ENCODE measurements at places on chromosomes 3 and 15.

GRCh38 chr3:99114565-99115291, 213.2 kb upstream of the DCBLD2 start:
- no peak for DNase-seq

- no peak for DNase-seq
These were observed 46.3 kb downstream of the ARHGAP31 start for GRCh38 chr3:119340446-119340845.

- no peak for DNase-seq
These were observed 331.0 kb upstream of the RASGRP1 start for GRCh38 chr15:38895326-38896255.

- no peak for DNase-seq
These were observed 131.6 kb downstream of the CHCHD6 start for GRCh38 chr3:126835472-126836219.

GRCh38 chr3:167125612-167126407, 254.3 kb downstream of the ZBBX start:
- DNase-seq = no peak

DNA sequence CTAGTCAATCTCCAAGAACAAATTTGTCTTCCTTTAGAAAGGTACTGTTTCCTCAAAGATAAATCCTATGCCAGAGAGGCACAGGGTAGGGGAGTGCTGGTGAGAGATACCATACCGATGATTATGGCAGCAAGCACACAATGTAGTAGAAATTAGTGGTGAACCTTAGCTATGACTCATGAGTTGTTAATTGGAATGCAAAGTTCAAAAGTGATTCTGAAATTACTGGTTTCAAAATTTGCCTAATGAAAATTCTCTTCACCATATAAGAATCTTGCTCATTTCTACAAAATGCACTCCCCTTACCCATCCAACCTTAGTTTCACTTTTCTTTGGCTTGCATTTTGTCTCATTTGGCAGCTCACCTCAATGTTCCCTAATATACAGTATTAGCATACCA, 139.5 kb upstream of the SLC2A2 start:
- no peak for DNase-seq

DNA sequence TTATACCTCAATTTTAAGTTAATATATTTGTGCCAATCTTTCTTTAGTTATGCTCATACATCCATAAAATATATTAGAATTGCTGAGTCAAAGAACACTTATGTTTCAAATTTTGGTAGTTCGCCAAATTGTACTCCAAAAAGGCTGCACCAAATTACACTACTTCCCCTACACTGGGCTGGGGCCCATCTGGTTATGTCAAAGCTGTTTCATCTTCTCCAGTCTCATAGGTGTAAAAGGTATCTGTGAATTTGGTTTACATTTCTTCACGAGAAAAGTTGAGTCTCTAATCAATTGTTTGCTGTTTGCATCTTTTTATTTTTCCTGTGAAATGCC, 706 bp downstream of the FSIP1 start:
- no peak for DNase-seq

- DNase-seq = no peak
These were observed 180.3 kb upstream of the ROBO2 start for GRCh38 chr3:76859596-76859995.

- no peak for DNase-seq
These were observed 34.6 kb upstream of the CMSS1 start for GRCh38 chr3:99783011-99783573.

- no peak for DNase-seq
These were observed 71.7 kb upstream of the TTC14 start for GRCh38 chr3:180530276-180530675.

DNA sequence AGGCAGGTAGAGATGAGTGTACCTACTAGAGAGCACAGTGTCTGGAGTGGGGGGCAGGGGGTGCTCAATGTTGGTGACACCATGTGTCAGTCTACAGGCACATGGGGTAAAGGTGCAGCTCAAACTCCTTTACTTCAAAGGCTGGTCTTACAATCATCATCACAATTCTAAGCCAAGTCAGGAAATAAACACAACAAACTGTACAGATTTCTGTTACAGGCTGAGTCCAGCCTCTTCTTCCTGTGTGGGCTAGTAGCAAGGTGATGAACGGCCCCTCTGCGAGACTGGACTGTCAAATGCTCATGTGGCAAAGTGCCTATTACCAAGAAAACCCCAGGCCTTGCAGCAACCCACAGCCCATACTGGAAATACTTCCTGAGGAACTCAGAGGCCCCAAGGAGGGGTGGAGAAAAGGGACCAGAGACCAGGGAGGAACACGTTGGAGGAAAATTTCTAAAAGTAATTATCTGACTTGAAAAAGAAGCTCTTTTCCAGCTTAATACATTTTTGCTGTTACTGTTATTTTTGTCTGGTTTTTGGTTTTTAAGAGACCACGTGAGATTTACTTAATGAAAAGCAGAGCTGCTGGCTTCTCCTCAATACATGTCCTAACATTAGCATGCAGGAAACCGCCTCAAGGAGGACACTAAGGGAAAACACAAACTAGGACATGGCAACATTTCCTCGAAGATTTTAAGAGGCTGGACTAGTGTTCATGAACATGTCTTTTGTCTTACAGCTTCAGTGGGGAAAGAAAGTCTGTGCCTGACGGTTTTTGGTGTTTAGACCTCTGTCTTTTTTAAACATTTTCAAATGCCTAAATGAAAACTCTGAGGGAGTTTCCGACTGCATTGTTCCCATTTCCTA, 29.5 kb downstream of the TBC1D2B start:
- no peak for DNase-seq

- DNase-seq = no peak
These were observed 832 bp upstream of the CACNA1D start for GRCh38 chr3:53493595-53493962.

DNA sequence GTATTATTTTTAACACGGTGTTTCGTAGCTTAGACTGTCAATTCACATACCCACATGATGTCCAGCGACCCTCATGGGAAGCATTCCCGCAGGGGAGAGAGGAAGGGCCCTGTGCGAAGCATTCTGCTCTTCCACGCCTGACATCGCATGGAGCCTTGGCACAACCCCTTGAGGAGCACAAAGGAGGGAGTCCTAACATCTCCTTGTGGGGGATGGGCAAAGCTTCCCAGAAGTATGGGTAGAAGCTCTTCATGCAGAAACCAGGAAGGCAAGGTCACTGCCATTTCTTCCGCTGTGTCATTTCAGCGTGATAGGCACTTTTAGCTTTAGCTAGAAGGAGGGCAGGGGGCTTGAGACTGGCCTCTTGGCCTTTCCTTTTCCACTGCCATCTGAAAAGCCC, 28.7 kb upstream of the USP3 start:
- DNase-seq = no peak

- no peak for DNase-seq
These were observed 5.1 kb upstream of the SCG5 start for GRCh38 chr15:32636410-32636809.

GRCh38 chr3:159907828-159908227, 80.8 kb upstream of the IL12A start:
- no peak for DNase-seq
